MCF 10A (cell line): ENCODE measurements at places on chromosomes 12 and 14. TPM values are rescaled to one million over a fixed set of nuclear protein-coding genes. Genes with fewer than 3 reads are reported as not detected.

DNA sequence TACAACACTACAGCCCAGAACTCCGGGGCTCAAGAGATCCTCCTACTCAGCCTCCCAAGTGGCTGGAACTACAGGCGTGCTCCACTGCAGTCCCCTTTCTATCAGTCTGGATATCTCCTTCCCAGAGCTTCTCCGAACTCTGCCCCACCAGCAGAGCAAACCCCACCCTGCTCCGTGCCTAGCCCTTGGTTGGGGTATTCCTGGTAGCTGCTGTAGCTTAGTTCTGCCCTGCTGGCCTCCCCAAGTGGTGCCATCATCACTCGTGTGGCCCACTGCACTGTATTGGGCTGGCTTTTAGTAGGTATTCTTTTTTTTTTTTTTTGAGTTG lies 9.5 kb downstream of the HSP90AA1 start:
- no peaks in the 10 kb centered on the region for H3K27me3 ChIP-seq
- H3K4me3 ChIP-seq = no peak overlapping the region
- no peak for DNase-seq
- no peaks in the 10 kb centered on the region for H3K4me1 ChIP-seq
- peaks cover 47% of the 10 kb centered on the region for H3K36me3 ChIP-seq
- H3K27ac ChIP-seq = no peak overlapping the region

GRCh38 chr12:22234561-22234960 lies 99.9 kb downstream of the ST8SIA1 start:
- peaks cover 20% of the 10 kb centered on the region for H3K4me1 ChIP-seq
- H3K27ac ChIP-seq = no peak overlapping the region
- H3K27me3 ChIP-seq = no peaks in the 10 kb centered on the region
- no peak overlapping the region for H3K4me3 ChIP-seq
- peak; percentile 18 for DNase-seq

DNA sequence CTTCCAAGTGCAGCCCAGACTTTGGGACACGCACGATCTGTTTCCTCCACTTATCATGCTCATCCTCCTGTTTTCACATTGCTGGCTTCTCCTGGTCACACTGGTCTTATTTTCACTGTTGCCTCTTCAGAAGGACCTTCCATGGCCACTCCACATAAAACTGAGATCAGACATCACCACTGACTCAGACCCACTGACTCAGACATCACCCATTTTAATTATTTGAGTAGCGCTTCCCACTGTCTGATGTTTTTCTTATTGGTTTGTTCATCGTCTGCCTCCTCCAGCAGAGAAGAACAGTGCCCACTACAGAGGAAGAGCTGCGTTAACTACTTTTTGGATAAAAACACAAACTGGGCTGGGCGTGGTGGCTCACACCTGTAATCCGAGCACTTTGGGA lies 270.5 kb upstream of the PWP1 start:
- DNase-seq = no peak
- H3K27ac ChIP-seq = peak overlapping the region; percentile 46
- no peaks in the 10 kb centered on the region for H3K36me3 ChIP-seq

DNA sequence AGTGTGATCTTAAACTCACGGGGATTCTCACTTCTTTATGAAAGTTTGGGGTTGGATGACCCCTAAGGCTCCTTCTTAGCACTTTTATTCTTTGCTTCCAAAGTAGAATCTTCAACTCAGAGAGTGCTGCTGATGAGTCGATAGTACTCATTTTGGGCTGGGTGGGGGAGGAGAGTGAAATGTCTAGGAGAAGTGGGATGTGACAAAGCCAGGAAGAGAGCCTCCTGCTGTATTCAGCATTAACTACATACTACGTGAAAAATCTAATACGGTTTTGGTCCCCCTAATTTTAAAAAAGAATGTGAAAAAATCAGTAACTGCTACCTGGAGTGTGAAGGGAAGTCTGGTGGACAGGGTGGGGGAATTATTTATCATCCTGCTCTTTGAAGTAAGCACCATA lies 148.3 kb downstream of the SAMD4A start:
- peaks cover 6% of the 10 kb centered on the region for H3K4me1 ChIP-seq
- no peak overlapping the region for H3K27ac ChIP-seq
- no peaks in the 10 kb centered on the region for H3K27me3 ChIP-seq
- no peak overlapping the region for H3K4me3 ChIP-seq

GRCh38 chr14:75824318-75824717 lies 157.5 kb downstream of the TGFB3 start:
- DNase-seq = no peak
- no peak overlapping the region for H3K4me3 ChIP-seq
- H3K27ac ChIP-seq = no peak overlapping the region
- H3K27me3 ChIP-seq = no peaks in the 10 kb centered on the region

- no peaks in the 10 kb centered on the region for H3K4me1 ChIP-seq
- H3K36me3 ChIP-seq = no peaks in the 10 kb centered on the region
- no peak for DNase-seq
- no peaks in the 10 kb centered on the region for H3K27me3 ChIP-seq
- H3K4me3 ChIP-seq = no peak overlapping the region
Measured at GRCh38 chr12:75900781-75901254, 130.8 kb downstream of the PHLDA1 start.

GRCh38 chr12:68815928-68816800 lies 8.2 kb downstream of the MDM2 start:
- no peak overlapping the region for H3K27ac ChIP-seq
- H3K4me3 ChIP-seq = peak overlapping the region; percentile 90
- DNase-seq = no peak
- peaks cover 14% of the 10 kb centered on the region for H3K4me1 ChIP-seq

- H3K36me3 ChIP-seq = no peaks in the 10 kb centered on the region
- no peaks in the 10 kb centered on the region for H3K4me1 ChIP-seq
- H3K27me3 ChIP-seq = no peaks in the 10 kb centered on the region
- DNase-seq = no peak
- H3K27ac ChIP-seq = no peak overlapping the region
- H3K4me3 ChIP-seq = no peak overlapping the region
Measured at GRCh38 chr12:69161829-69162228, 77.5 kb upstream of the CPSF6 start.

DNA sequence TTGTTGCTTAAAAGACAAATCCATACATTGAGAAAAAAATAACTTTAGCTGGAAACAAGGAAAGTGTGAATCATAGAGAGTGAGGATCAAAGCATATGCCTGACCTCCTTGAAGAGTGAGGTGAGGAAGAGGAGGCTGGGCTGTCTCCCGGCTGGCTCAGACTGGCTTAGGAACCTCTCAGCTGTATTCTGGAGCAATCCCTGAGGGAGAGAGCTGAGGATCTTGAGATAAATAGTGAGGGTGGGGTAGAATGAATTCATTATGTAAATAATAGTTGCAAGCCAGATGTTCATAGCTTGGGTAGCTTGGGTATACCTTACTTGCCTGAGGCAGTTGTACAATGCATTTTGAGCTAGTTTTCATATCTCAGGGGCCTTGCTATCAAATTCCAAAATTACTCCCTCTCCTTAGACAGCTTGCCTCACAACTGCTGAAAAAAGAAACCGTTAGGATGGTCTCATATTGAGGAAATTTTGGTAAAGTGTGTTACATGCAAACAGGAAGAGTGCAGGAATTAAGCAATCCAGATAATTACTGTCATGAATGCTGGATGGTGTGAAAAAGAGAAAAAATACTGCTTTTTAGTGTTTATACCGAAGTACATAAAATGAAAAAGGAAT lies 30.5 kb upstream of the SLC15A5 start:
- H3K36me3 ChIP-seq = no peaks in the 10 kb centered on the region
- no peaks in the 10 kb centered on the region for H3K27me3 ChIP-seq
- H3K27ac ChIP-seq = no peak overlapping the region
- no peak for DNase-seq
- H3K4me3 ChIP-seq = no peak overlapping the region

Gene NUBPL
- 12.3 and 13.7 TPM in 2 replicates for total RNA-seq

Gene AQP5
- not detected in 2 replicates for total RNA-seq

Gene PSMD9
- total RNA-seq = 96.3 and 105 TPM in 2 replicates

Gene FAM181A
- not detected in 2 replicates for total RNA-seq

Gene CCDC77
- total RNA-seq = 5.5 and 7.2 TPM in 2 replicates

Gene SOCS2
- 38.7 and 44.9 TPM in 2 replicates for total RNA-seq

Gene CBLN3
- 2.4 TPM in 2 replicates for total RNA-seq

Gene PTCSC3
- not detected in 2 replicates for total RNA-seq
